ENCODE measurements at places on chromosomes 12 and 14.

DNA sequence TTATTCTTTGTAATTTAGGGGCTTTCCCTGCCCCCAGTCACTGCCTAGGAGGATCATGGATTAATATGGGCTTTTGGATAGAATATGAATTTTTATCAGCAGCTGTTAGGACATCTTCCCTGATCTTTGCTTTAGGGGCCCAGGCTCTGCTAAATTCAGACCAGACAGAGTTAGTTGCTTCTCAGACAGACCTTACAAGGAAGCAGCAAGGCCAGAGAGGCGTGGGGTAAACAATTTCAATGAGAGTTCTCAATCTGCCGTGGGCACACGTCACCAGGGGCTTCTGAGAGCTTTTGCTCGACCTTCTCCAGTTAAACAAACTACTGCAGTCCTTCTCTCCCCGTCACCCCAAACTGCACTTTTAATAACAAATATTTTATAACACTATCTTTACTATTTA, 27.7 kb downstream of the FGF6 start:
- DNase-seq = no peak

- DNase-seq = no peak
These were observed 64.5 kb downstream of the FOXG1 start for GRCh38 chr14:28831126-28831525.

DNA sequence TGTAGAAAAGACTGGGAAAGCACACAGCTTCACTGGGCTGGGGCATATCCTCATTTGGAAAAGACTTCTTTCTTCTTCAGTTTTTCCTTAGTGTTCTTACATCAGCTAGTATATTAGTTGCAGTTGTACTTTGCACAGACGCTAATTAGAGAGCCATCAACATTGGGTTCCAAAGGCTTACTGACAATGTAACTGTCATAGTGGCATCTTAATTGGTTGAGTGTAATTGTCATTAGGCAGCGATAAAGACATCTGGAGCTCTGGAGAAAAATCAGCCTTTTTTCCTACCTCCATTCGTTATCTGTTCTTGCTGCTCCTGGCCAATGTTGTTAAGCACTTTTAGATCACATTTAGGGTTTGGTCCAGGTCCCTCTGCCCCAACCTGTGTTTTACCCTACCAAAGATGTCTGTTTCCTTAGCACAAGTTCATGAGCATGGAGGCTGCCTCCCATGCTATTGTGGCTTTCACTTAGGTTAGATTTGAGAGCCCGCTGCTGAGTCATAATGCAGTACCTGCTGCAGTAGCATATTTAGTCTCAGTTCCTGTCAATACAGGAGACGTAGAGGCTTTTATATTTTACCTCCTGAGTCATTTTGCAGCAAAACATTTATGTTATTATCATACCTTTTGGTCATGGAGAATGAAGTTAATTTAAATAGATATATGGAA, 49.2 kb downstream of the FBXW8 start:
- no peak for DNase-seq

DNA sequence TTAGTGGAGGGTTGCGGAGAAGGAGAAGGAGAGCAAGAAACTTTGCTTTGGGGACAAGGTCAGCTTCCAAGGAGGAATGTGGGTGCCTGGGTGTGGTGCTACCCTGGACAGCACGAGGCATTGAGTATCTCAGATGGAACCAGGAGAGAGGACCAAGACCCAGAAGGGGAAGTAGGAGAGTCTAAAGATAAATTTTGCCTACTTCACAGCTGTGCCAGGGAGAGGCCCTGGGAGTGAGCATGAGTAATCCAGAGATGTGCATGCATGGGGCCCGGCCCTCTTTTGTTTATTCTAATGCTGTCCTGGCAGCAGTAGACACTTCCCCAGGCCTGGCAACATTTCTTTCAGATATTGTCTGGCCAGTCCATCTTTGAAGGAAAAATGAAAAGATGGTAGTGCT, 49.5 kb upstream of the GNPNAT1 start:
- peak; percentile 64 for DNase-seq

GRCh38 chr14:63283884-63284248, 34.9 kb downstream of the GPHB5 start:
- no peak for DNase-seq

DNA sequence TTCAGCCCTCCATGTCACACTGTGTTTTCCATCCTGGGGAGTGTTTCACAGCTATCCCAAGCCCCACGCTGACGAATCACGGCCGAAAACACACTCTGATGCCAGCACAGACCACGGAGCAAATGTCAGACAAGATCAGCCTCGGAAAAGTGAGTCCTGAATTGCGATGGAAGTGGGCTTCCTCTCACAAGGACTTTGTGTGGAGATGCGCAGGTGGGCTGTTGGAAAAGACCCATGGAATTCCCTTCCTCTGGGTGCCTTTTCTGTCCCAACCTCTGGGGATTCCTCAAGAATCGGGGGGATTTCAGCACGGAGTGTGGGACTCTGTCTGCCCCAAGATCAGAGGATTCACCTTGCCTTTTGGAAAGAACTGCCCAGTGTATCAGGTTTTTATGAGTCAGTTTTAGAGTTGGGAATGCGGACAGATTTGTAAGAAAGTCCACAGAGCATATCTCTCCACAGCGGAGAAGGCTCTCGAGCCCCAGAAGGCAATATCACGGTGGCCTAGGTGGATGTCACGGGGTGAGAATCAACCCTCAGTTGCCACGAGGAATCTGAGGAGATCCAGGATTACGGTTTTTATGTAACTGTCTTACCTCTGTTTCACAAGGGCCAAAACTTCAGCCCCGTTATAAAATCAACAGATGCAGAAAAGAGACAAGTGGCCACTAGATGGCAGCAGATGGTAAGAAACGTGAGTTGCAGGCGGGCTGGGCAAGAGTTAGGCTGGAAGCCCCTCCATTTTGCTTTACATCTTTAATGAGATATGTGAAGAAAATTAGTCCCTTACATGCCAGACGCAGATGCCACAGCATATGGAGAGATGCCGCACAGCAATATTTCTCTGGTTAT, 201.9 kb downstream of the DAD1 start:
- DNase-seq = peak; percentile 72

DNA sequence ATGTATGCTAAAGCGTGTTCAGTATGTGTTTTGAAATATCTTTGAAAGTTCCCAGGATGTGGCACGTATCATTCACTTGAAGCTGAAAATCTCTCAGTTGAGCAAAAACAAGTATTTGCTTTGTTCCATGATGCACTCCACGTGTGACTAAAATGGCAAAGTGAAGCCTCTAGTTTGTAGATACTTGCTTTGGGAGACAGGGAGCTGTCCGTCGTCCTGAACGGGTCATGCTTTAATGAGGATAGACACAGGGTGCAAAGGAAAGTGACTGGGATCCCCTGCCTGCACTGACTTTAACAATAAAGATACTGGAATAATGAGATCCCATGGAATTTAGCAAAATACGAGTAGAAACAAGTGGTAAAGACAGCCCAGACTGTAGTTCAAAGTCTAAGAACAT, 991.4 kb downstream of the NRXN3 start:
- DNase-seq = peak; percentile 40

DNA sequence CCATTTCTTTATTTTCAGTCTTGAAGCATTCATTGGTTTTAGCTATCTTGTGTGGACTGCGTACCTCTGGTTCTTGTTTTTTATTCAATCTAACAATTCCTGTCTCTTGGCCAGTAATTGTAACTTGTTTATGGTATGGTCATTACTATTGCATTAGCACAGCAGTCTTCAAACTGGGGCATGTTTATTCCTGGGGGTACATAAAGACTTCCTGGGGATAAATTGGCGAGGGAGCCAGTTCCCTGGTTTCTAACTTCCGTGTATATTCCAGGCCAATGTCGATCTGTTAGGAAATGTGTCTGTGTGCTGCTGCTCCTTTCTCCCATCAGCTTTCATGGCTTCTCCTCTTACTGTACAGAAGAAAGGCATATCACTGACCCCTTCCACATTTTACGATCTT, 13.7 kb upstream of the EVL start:
- no peak for DNase-seq

DNA sequence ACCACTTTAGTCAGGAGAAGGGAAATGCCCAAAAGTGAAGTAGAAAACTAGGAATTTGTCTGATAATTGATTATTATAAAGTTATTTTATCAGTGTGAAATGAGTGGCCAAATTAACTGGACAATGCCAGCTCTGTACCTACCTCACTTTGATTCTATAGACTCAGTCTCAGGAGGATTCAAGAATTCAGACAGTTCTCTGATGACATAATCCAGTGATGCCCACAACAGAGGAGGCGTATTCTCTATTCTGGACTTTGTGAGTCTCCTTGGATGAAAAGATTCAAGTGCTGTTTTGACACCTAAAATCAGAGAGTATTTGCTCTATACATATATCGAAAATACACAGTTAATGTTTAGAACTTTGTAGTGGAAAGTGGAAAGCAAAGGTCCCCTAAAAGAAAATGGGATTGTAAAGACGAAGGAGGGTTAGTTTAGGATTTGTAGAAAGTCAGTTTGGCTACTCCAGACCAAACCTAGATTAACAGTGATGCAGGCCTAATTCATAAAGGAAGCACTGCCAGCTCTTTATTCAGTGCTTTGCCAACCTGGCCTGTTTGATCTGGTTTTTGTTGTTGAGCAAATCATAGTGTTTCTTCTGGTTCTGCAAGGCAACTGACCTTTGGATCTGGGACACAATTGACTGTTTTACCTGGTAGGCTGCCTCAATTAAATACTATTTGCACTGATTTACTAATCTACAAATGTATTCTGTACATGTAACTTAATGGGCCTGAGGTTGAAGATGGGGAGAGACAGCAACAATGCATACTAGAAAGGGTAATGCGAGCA, 67.4 kb downstream of the DAD1 start:
- DNase-seq = no peak

DNA sequence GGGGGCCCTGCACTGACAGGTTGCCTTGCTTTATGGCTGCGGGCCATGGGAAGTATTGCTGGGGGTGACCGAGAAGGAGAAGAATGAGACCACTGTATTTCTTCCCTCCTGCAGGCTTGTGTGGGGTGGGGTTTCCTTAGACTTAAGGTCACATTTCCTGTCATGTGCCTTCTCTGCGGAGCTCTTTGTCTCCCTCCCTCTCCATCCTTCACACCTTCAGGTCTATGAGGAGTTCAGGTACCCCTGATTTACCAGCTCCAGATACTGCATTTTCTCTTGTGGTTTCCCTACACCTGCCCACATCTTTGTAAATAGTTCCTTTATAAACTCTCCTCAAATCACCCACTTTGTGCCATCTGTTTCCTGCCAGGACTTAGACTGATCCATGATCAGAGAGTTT, 3.6 kb downstream of the FNTB start:
- DNase-seq = no peak

- DNase-seq = no peak
These were observed 29.3 kb downstream of the ETV6 start for GRCh38 chr12:11678781-11679180.

DNA sequence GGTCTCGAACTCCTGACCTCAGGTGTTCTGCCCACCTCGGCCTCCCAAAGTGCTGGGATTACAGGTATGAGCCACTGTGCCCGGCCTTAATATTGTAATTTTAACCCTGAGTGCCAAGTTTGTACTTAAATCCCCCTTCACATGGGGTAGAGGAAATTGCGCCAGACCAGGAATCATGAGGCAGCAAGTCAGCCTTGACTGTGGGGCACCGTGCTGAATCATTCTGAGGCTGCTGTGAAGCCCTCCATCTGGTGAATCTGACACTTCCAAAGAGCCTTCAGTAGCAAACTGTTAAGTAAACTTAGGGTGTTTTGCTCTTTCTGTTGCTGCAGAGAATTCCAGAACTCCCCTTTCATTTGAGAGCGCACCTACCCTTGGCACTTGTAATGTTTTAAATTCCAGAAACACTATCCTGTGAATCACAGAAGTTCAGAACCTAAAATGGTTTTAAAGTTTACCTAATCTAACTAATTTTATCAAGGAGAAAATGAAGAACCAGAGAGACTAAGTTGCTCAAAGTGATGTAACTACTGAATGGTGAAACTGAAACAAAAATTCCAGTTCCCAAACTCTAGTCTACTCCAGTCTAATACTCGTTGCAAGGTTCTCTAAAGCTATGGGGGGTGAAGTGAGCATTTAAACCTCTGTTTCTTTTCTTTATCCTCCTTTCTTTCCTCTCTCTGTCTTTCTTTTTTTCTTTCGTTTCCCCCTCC, 7.5 kb downstream of the HEBP1 start:
- DNase-seq = peak; percentile 94

- peak; percentile 31 for DNase-seq
These were observed 34.3 kb downstream of the KICS2 start for GRCh38 chr12:64187794-64188193.

DNA sequence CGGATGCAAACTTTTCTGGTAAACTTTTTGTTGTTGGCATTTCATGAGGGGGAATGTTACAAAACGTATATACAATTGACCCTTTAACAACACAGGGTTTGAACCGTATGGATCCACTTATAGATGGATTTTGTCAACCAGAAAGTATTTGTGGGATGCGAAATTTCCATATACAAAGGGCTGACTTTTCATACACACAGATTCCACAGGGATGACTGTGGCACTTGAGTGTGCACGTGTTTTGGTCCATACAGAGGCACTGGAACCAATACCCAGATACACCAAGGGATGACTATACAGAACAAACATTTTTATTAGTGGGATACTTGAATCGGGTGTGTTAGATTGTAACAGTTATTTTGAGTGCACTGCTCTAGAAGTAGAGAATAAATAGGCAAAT, 29.8 kb upstream of the CCT2 start:
- DNase-seq = peak; percentile 92

DNA sequence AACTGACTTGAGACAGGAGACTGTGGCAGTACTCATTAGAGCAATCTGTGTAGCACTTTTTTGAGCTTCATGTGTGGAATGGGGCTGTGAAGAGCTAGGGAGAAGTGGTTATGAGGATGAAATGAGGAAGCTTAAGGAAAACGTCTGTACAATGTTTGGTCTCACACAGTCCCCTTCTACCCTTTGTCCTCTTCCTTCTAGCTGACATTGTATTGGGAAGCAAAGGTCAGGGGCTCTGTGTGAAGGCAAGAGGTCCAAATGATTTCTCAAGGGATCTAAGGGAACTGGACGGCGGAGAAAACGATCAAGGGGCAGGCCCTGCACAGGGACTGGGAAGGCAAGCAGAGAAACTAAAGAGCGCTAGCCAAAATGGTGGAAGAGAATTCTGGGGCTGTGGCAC, 13.1 kb upstream of the CIPC start:
- DNase-seq = no peak

DNA sequence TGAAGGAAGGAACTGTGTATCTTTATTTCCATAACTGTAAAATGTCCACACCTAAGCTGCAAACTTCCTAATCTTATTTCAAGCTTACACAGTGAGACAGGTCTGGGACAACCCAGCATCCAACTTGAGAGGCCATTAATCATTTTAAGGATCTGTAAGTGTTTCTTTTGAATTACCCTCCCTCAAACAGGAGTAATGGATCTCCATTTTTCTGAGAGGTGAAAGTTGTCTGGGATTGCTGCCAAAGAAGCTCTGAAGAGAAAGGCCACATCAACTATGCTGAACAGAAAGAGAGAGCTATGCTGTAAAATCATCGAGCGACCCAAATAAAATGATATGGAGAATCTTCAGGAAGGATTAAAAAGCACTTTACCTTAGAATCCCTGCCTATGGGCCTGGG, 131.7 kb upstream of the CPNE8 start:
- DNase-seq = no peak
